ENCODE measurements at places on chromosomes 16 and 17.

DNA sequence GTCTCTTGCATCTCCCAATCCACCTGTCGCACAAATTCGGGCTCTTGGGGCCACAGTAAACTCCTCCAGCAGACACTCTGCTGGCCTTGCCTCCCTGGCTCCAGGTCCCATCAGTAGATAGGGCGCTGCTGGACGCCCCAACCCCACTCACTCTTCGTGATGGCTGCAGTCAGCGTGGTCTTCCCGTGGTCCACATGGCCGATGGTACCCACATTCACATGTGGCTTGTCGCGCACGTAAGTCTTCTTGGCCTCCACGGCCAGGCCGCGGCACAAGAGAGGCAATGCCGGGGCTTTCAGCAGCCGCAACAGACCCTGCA lies 428 bp downstream of the TUFM start:
- no peak for DNase-seq

GRCh38 chr17:5854871-5855554 lies 215.2 kb upstream of the WSCD1 start:
- DNase-seq = no peak

DNA sequence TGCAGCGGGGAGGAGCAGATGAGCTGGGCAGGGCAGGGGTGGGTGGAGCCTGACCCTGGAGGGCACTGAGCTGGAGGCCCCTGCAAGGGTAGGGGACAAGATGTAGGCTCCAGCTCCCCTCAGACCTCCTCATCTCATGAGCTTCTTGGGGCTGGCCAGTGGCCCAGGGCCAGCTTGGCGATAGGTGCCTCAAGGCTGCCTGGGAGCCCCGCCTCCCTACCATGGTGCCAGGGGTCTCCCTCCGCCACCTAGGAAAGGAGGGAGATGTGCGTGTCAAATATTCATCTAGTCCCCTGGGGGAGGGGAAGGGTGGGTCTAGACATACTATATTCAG lies 3.9 kb downstream of the HIRIP3 start:
- DNase-seq = no peak

- DNase-seq = no peak
Measured at GRCh38 chr17:13609941-13610340, 8.2 kb upstream of the HS3ST3A1 start.

DNA sequence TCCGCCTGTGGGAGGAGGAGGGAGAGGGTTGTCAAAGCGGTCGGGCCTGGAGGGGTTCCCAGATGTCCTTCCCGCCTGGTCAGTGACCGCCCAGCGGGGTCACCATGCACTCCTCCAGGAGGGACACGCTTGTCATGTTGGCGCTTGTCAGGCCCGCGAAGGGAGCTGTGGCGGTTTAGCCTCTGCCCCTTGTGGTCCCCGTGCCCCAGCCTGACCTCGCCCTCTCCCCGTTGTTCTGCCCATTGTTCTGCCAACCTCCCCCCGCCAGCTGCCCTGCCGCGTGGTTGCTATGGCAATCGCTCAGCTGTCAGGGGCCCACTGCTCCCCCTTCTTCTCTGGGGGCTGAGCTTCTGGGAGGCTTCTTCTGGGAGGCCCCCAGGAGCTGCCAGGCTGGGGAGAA lies 146.4 kb upstream of the CIBAR2 start:
- DNase-seq = no peak

Measured in fibroblast of gingiva (primary cell).